ENCODE measurements at places on chromosomes 12 and 14.

DNA sequence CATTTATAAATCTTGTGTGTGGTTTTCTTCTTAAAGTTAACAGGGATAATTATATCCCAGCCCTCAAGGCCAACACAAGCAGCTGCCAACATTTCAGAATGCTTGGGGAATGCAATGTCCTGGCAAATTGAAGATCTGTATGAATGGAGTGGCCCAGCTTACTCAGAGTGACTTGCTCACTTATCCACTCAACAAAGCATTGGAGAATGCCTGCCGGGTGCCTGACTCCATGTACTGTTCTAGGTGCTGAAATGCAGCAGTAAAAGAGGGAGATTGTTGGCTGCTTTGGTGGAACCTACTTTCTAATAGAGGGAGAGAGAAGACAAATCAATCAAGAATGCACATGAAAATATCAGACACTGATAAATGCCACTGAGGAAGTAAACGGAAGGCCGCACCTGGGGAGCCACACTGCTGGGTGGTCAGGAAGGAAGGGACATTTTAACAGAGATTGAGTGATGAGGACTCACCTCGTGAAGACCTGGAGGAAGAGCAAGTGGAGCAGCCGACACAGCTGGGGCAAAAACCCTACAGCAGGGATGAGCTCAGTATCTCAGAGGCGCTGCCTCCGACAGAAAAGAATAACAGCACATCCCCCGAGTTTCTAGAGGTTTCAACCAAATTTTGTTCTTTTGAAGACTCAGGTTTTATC, 61.2 kb upstream of the VASH1 start:
- no peak for DNase-seq

GRCh38 chr12:105613887-105614286, 283.4 kb downstream of the C12orf75 start:
- DNase-seq, result no peak

DNA sequence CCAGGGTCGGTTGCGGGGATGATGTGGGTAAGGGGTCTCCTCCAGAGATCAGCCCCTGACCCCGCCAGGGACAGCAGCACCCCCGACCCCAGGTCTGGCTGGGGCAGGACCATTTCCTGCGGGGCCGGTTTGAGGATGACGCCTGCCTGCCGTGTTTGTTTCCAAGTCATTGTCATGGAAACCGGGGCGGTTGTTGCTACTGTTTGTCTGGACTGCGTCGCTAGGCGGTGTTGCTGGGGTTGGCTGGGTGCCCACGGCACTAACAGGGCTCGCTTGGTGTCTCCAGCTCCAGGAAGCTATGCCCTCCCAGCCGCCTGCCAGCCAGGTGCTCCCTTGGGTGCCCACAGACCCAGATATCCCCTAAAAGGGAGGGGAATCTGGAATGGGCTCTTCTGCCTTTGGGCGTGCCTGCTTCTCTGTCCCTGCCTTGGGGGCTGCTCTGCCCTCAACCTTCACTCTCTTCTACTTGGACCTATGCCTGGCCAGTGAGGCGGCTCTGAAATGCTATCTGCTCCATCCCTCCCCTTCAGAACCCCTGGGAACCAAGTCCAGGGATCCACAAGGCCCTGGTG, 4.7 kb upstream of the CRIP1 start:
- DNase-seq, result peak; percentile 83

- DNase-seq, result peak; percentile 41
These were observed at the start of gene DNAAF2 for GRCh38 chr14:49634547-49635334. Gene DNAAF2, minus strand, starts transcription at chr14:49635244. Its CDS starts 95 bp downstream, at chr14:49635149.

- no peak for DNase-seq
These were observed 2.6 kb downstream of the WSCD2 start for GRCh38 chr12:108131657-108132126.

DNA sequence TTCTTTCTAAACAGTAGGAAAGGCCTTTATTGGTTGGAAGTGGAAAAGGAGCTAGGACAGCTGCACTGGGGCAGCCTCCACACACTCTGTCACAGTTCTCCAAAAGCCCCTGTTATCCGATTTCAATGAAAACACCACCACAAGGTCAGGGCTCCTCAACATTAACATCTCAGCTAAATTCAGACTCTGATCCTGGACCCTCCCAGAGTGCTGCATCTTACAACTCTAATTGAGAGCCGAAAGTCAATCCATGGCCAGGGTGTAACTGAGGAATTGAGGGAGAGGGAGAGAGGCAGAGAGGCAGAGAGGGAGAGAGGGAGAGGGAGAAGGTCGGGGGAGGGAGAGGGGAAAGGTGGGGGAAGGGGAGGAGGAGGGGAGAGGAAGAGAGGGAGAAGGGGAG, 32.1 kb downstream of the DICER1 start:
- no peak for DNase-seq

GRCh38 chr12:92070864-92071445, 74.7 kb downstream of the BTG1 start:
- no peak for DNase-seq

- no peak for DNase-seq
These were observed 162.6 kb downstream of the SLC15A4 start for GRCh38 chr12:128661226-128661569.

DNA sequence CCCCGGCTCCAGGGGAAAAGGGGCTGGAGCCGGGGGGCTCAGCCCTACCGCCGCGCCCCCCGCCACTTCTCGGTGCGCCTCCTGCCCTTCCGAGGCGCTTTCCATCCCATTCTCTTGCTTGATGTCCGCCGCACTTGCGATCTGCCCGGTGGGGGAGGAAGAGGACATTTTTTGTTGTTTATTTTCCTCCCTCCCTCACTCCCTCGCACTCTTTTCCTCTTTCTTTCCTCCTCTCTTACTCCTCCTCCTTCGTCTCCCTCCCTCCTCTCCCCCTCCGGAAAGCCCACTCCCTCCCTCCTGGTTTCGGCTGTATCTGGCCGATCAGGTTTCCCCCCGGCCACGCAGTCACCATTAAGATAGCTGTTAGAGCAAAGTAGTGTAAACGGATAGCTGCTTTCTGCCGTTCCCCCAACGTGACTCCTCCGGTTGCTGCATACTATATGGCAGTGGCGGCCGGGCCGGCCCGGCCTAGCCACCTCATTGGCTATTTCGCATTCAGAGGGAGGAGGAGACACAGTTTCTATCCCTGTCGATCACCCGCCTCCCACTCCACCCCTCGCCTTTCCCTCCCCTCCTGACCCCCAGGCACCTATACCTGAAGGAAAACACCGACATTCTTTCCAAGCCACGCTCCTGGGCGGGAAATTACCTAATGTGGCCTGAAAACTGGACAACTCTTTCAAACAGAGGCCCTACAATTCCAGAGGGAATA, at the start of gene SIX4:
SIX4 (minus strand) TSS at position 445 of the 712 bp plus-strand sequence; CDS start at position 168, 277 bp downstream.
- no peak for DNase-seq

DNA sequence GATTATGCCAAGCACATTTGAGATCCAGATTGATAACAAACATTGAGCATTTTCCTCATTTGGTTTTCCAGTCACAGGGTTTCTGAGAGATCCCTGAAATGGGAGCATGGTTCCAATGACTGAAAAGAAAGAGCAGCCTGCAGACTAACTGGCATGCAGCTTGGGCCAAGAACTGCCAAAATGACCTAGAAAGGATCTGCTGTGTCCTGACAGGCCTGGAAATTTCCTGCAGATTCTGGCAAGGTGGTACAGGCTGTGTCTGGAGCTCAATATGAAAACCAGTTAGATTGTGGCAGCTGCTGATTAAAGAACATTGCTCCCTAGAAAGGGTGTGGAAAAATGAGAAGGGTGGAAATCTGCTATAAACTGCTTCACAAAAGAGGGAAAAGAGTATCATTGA, 417.3 kb downstream of the IPO8 start:
- no peak for DNase-seq

GRCh38 chr14:103318750-103319419, 15.2 kb upstream of the EIF5 start:
- DNase-seq, result no peak

GRCh38 chr12:112342587-112342986, 39.6 kb downstream of the HECTD4 start:
- no peak for DNase-seq

DNA sequence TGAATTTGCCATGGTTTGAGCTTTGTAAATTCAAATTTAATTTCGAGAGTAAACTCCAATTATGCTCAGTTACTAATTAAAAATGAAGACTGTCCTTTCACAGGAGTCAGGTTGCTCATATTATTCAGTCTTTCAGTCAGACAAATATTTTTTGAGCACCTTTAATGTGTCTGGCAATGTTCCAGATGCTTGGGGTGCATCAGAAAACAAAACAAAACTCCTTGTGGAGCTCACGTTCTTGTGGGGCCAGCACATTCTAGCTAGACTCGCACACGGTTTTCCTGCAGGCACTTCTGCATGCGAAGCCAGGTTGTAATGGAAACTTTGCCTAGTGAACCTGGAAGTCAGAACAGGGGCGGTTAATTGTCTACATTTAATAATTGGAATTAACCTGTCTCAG, 64.0 kb upstream of the ATF1 start:
- no peak for DNase-seq

DNA sequence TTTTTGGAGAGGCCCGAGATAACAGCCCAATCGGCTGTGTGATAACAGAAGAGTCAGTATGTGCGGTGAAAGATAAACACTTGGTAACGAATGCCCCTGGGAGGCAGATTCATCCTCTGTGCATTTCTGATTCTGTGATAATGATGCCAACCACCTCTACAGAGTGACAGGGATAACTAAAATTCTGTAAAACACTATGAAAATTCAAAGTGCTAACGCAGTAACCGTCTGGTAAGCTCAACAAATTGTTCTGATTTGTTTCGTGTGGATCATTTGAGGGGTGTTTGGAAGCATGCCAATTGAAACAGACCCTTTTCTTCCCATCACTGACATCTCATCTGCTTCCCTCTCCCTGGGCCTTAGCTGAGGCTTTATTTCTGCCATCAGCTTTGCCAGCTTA, 76.3 kb downstream of the ESR2 start:
- DNase-seq, result no peak

DNA sequence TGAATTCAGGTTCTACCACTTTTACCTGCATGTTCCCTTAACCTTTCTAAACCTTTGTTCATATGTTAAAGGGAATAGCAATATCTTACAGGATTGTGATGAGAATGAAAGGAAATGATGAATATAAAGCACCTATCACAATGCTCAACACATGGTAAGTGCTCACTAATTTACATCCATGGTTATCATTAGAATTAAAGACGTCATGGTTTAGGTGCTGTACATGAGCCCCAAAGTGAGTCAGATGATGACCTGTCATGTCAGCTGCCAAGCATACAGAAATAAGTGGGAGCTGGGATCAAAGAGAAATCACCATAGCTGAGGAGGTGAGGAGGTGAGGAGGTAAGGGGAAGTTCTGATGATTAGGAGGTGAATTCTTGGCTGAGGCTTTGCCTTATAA, 135.9 kb upstream of the ATP2B1 start:
- no peak for DNase-seq

- DNase-seq, result no peak
These were observed 7.3 kb downstream of the TMEM116 start for GRCh38 chr12:112005419-112006395.

DNA sequence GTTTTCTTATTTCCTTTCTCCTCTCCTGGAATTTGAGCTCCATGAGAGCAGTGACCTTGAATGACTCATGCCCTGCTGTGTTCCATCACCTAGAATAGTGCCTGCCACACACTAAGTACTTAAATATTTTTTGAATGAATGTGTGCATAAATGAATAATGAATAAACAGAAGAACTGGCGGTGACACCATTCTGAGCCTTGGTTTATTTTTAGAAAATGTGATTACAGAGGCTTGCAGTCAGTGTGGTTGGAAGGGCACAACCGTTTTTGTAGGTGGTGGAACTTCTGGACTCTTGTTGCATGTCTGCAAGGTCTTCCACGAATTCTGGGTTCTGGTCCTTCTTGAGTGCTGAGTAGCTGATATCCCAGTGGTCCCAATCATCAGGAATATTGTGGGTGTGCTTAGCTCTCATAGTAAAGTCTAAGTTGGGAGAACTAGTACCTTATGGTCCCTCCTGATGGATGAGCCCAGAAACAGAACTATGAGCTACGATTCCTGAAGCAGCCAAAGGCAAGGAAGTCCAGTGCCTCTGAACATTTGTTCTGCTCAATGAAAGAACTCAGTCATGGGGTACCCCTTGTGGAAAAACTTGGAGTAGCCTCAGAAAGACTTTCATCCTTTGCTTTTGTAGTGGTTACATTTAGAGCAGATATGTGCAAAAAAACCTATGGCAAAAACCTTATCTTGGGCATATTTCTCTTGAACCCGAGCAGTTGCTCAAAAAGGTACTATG, 28.8 kb upstream of the BHLHE41 start:
- DNase-seq, result no peak

DNA sequence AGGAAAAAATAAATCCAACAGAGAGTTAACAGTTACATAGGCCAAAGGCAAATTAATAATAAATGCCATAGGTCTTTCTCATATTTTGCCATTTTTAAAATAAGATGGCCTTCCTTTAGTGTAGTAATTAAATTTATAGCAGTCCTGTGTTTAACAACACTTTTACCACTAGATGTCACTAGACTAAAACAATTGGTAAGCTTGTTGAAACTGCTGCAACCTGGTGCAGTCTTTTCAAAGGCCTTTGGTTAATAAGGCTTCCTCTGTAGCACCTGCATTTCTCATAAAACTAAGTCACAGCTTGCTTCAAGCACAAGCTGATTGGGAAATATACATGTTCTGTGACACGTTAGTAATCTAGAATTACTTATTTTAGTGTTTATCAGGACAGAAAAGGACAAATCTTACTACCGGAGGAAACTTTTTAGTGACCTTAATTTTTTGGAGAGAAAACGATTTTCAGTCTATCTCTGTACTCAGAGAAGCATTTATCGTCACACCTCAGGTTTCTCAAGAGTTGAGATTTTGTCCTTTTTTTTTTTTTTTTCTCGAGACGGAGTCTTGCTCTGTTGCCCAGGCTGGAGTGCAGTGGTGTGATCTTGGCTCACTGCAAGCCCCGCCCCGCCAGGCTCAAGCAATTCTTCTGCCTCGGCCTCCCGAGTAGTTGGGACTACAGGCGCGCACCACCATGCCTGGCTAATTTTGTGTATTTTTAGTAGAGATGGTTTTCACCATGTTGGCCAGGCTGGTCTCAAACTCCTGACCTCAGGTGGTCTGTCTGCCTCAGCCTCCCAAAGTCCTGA, 20.0 kb downstream of the BORCS5 start:
- DNase-seq, result no peak

DNA sequence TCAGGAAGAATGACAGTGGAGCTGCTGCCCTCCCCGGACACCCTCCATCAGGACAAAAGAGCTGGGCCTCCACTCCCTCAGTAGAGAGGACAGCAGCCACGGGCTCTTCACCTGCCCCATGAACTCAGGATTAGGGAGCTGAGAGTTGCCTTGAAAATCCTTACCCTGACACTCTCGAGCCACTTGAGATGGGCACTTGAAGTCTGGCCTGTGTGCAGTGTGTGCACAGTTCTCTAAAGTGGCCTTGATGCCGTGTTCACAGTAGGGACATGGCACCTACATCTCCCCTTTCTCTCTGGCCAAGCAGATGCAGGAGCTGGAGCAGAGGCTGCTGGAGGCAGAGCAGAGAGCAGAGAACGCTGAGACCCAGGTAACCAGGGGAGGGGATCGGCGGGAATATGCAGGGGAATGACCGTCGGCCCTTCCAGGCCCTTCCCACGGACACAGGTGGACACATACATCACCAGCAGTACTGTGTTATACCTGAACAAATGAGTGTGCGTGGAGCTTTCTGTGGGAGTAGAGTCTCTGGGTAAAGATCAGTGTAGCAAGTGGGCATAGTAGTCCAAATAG, 22.5 kb downstream of the PLEKHH1 start:
- no peak for DNase-seq

GRCh38 chr12:3257411-3257810, 180.2 kb downstream of the TSPAN9 start:
- DNase-seq, result no peak
